Hippocampal formation (tissue), 2 donors: ENCODE measurements at places on chromosomes 7 and 10.

GRCh38 chr7:21828841-21829240 is 116.9 kb downstream of the CDCA7L start:
- DNase-seq, result no peak

DNA sequence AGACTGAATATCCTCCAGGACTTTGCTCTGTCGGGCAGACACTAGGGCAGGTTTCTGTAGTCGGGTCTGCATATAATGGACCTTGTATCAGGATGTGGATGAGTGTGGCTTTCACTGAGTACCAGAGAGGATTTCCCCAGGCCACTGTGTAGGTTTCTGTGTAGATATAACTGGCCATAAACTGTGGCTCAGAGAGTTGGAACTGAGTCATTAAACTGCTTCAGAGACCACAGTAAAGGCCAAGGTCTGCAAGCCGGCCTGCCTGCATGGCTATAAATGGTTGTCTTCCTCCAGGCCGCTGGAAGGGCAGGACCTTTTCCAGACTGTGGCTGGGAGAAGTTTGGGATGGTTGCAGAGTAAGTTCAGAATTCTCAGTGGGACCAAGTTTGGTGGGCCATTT is 16.9 kb downstream of the ZNF92 start:
- DNase-seq, result no peak

GRCh38 chr10:68095153-68095552 is 14.1 kb upstream of the MYPN start:
- DNase-seq, result no peak

GRCh38 chr7:84953234-84953633 is 233.6 kb downstream of the SEMA3D start:
- no peak for DNase-seq

- DNase-seq, result no peak
Observed at GRCh38 chr10:124465003-124465776, 3.6 kb downstream of the LHPP start.

- DNase-seq, result no peak
Observed at GRCh38 chr7:138431517-138431916, 28.5 kb upstream of the TRIM24 start.

DNA sequence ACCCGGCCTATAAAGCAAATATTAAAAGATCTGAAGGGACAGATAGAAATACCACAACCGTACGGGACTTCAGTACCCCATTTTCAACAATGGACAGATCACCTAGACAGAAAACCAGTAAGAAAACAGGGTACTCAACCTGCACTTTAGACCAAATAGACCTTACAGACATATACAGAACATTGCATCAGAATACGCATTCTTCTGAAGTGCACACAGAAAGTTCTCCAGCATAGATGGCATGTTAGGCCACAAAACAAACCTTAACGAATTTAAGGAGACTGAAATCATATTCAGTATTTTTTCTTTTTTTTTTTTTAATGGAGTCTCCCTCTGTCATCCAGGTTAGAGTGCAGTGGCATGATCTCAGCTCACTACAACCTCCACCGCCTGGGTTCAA is 151.5 kb downstream of the TNS3 start:
- no peak for DNase-seq

- DNase-seq, result no peak
Observed at GRCh38 chr10:11243425-11244222, 226.0 kb downstream of the CELF2 start.

GRCh38 chr10:49526619-49527018 is 12.3 kb downstream of the ERCC6 start:
- DNase-seq, result no peak

GRCh38 chr7:33048704-33049103 is 13.9 kb downstream of the NT5C3A start:
- no peak for DNase-seq

- no peak for DNase-seq
Observed at GRCh38 chr10:7260912-7261311, 149.9 kb downstream of the SFMBT2 start.

- DNase-seq, result no peak
Observed at GRCh38 chr7:90982228-90982627, 282.0 kb upstream of the FZD1 start.

DNA sequence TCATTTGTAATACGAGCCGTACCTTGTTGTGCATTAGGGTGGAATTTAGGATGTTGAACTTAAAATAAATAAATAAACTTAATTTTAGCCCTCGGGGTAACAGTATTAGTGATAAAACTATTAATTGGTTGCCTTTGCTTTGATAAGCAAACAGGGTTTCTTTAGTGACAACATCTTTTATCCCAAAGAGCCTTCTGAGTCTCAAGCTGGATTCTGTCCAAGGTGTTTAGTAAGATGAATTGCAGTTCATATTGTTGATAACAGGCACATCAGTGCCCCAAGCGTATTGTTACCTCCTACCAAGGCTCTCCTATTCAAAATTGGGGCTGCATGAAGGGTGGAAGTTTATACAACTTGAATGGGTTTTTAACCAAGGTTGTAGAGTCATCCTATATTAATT is 144.4 kb upstream of the CELF2 start:
- no peak for DNase-seq

GRCh38 chr10:24350070-24350921 is 141.4 kb downstream of the KIAA1217 start:
- DNase-seq, result no peak

- DNase-seq, result no peak
Observed at GRCh38 chr7:40382145-40382544, 247.3 kb downstream of the SUGCT start.

DNA sequence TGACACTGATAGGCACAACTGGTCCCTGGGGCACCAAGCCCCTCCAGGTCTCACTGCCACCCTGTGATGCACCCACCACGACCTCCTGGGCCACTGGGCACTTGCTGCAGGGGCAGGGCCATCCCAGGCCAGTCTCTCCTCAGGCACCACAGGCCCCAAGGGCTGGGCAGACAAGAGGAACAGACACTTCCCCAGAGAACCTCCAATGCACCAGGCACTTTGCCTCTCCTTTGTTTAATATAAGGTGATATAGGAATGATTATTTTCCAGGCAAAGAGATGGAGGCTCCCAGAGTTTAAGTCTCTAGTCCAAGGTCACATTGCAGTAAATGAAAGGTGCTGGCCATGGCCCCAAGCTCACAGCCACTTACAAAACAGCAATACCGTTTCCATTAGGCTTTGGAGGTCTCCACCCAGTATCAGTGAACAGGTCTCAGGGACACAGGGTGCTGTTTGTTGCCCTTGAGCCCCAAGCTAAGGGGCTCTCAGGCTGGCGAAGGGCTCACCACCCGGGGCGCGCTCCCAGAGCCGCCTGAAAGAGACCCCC is 4.5 kb downstream of the DEPP1 start:
- no peak for DNase-seq

- no peak for DNase-seq
Observed at GRCh38 chr10:66318761-66319160, 607.1 kb upstream of the LRRTM3 start.

DNA sequence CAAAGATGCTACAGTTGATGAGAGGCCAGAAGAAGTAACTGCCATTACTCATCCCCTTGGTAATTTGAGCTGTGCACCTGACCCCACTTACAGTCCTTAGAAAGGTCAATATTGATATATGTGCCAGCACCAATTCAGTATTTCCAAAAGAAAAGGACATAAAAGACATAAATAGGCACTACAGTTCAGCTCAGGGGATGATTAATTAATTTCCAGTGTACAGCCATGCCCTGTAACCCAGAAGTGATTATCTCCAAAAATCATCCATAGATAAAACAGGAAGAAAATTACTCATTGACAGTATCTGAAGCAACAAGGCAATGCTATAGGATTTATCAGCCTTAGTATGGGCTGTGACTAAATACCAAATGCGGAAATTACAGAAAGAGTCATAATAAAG is 82.4 kb downstream of the PHYHIPL start:
- no peak for DNase-seq

- no peak for DNase-seq
Observed at GRCh38 chr10:34222359-34222758, 592.7 kb downstream of the PARD3 start.

GRCh38 chr7:155710530-155710929 is 66.1 kb downstream of the RBM33 start:
- no peak for DNase-seq

DNA sequence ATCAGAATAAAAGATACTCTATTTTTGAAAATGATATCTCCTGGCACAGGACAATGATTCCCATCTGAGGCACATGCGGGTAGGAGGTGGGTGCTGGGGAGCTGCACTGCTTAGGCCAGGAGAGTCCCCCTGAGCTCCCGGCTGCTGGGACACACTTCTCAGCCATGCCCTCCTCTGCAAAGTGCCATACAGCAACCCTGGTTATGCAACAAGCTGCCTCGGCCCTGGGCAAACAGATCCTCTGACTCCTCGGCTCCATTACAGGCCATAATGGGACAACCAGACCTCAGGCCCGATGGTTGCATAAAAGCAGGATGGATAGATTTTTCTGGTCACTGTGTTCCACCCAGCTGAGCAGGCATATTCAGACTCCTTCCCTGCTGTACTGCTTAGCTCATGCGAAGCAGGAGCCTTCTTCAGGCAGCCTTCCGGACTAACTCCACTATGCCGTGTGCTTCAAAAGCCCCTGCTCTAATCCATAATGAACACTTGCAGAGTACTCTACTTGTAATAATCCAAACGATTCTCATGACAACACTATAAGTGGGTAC is 6.5 kb upstream of the LEP start:
- no peak for DNase-seq

- DNase-seq, result no peak
Observed at GRCh38 chr10:44647877-44648542, 263.1 kb upstream of the CXCL12 start.
